ENCODE measurements at places on chromosomes 7 and 10.
A peak's percentile ranks its signal among the peaks of the same experiment; 100 is the strongest.

DNA sequence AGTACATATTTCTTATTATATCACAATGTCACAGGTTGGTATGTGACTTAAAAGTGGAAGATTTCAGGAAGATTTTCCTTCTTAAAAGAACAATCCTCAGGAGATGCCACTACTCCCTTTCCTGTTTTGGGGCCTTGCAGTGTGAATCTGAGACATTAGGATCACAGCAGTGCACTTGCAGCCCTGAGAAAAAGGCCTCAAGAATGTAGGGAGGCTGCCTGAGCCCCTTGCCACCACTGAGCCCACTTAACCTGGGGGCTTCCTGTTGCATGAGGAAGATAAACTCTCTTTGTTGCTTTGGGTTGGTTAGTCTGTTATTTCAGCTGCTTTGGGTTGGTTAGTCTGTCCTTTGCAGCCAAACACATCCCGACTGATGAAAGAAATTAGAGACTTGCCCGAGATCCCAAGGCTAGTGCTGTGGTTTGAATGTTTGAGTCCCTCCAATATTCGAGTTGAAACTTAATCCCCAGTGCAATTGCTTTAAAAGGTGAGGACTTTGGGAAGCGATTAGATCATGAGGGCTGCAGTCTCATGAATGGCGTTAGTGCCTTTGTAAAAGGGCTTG lies 151.3 kb upstream of the SP4 start:
- DNase-seq: no peak

DNA sequence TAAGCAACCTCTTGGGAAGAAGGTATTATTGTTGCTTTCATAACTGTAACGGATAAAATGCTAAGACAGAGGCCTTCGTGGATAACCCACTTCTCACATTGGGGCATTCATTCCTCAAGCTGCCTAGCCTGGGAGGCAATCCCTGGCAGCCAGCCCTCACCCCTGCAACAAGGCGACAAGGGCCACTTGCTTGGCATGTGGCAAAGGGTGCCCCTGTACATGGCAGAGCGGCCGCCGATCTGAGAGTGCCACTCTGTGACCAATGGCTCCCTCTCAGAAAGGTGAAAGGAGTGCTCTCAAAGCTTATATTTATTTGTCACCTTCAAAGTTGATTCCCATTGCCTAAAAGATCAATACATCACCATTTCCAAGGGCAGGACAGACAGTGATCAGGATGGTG lies 31.9 kb downstream of the EBF3 start:
- no peak for DNase-seq

DNA sequence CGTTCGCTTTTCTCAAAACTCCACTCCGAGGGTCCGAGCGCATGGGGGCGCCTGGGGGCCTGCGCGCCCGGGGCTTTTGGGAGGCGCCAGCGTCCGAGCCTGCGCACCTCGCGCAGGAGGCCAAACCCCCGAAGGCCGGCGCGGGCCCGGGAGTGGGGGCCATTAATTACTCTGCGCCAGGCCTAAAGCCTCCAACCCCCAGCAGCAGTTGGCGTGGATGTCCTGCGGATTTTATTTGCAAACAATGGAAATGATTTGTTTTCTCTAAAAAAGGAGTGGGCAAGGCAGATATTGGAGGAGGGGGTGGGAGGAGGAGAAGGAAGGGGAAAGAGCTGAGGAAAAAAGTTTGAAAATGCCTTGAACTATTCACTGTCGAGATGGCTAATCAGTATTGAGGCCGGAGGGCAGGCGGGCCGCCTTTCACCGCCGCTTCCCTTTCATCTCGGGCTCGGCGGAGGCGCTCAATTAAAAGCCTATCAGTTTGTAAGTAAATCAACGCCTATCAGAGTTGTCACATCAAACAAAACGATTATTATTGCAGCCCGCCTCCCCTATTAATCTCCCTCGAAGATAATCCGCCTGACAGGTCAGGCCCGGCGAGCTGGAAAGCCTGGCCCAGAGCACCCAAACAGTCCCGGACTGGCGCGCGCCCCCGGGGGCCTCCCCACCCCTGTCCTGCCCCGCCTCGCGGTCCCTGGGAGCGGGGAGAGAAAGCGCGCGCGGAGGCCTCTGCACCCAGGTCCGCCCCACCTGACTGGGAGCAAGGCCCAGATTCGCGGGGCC lies 3.4 kb upstream of the ZNF503 start:
- DNase-seq: no peak

DNA sequence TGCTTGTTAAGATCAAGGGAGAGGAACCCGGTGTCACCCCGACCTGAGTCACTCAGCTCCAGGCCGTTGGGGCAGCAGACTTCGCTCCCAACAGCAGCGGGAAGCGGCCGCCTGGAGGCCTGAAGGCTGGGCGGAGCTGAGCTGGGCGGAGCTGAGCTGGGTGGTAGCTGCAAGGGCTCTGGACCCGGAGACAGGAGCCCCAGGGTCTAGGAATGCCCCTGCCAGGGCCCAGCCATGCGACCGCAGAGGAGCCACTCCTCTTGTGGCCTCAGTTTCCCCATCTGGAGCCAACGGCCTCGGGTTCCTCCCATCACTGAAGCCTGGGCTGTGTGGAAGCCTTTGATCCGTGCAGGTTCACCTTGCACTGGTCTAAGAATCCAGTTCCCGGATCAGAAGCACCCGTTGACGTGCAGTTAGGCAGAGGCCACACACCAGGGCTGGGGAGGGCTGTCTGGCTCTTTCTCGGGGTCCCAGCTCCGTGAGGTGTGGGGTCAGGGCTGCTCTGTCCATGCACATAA lies 21.9 kb upstream of the DPYSL4 start:
- no peak for DNase-seq

DNA sequence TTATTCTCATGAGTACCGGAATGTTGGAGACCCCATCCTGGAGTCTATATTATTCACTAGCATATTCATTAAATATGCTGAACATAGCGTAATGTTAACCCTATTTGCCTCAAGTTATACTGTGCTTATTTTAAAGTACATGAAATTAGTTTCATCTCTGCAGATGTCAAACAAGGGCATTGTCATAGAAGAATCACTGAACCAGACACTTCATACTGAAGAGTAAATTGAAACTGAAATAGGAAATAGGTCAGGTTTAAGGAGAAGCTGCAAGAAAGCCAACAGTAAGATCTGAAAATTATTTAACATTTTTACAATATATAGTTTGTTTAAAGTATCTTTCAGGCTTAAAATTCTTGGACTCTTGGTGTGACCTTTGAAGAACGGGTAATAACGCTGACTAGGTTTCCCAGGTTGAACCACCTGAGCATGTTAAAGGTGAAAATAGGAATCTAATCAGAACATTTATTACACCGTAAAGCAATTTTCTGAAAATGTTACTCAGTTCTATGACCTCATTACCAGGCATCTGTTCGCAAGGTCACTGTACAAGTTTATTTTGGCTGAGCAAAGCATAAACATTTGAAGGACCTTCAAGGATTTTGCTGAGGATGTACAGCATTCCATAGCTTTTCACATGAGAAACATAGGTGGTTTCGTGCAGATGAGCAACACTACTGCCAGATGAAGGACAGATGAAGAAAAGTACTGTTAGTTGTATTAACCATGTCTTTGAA lies 82.7 kb downstream of the REEP3 start:
- no peak for DNase-seq

DNA sequence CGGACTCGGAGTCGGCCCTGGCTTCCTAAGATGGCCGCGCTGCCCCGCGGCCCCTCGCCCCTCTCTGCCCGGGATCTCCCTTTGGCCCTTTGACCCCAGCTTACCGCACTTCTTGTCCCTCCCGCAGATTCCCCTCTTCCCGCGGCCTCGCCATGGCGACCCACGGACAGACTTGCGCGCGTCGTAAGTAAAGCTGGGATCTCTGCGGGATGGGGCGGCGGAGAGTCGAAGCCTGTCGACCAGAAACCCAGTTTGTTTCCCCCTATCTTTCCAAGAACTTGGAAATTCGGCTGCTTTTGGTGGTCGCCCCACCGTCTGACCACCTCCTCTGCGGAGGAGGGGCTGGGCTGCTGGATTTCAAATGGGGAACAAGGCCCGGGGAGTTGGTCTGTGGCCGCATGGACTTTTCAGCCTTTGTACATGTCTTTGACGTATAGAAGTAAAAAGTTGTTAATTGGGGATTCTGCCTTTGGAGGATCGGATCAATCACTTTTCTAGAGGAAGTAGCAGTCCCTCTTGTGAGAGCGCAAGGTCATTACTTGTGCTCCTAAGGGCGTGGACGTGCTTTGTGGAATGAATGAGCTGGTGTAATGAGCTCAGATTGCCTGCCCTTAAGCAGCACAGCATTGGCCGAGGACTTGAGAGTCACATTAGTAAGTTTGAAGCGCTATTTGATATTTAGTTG lies 553 bp downstream of the VDAC2 start:
- no peak for DNase-seq

DNA sequence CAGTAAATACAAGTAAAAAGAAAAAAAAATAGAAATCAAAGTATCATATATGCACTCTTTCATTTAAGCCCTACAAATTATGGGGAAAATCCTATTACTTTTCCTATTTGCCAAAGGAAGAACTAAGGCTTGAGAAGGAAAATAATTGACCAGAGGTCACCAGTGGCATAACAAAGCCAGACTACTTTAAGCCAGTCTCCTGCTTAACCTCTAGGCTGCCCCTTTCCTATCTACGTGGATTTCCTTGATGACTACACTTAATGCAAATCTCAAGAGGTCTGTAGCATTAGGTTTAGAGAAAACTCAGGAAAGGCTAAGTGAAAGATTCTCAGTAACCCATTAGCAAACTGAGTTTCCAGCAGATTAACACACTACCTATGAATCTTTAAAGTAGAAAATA lies 49.8 kb downstream of the TPK1 start:
- DNase-seq: no peak

- DNase-seq: no peak
These were observed 6.1 kb upstream of the SAR1A start for GRCh38 chr10:70176441-70176840.

- peak; percentile 46 for DNase-seq
These were observed 12.0 kb downstream of the LSM8 start for GRCh38 chr7:118195837-118196474.

- DNase-seq: no peak
These were observed 24.6 kb upstream of the RHBDD2 start for GRCh38 chr7:75854233-75854632.

GRCh38 chr10:46220187-46220586 lies 66.6 kb upstream of the ANTXRL start:
- DNase-seq: no peak

GRCh38 chr10:96370584-96371157 lies 11.9 kb upstream of the OPALIN start:
- DNase-seq: peak; percentile 2

DNA sequence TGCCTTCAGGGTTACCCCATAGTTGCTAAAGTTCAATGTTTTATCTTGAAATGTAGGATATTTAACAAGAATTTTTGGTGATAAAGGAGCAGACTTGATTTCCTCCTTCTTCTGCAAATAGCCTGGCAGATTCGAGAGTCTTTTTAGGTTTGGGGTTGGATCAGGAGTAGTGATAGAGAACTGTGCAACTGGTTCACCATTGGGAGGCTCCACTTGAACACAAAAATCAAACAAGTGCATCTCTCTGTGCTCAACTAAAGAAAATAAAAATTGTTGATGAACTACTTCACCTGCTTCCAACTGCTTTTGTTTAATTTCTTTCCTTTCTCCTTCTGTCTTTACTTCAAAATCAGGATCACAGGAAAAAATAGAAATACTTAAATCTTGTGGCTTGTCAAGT lies 58.5 kb downstream of the MACC1 start:
- no peak for DNase-seq

- no peak for DNase-seq
These were observed 89.6 kb downstream of the FZD1 start for GRCh38 chr7:91353848-91354247.

DNA sequence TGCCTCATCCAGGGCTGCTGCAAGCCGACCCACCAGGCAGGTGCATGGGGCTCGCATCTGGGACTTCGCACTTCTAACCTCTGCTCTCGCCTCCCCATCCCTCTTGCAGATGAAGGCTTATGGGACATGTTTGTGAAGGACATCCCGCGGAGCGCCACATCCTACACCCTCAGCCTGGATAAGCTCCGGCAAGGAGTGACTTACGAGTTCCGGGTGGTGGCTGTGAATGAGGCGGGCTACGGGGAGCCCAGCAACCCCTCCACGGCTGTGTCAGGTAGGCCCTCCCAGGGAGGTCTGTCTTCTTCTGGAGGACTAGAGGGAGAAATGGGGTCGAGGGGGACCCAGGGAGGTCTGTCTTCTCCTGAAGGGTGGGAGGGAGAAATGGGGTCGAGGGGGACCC lies 448.9 kb upstream of the FOXK1 start:
- no peak for DNase-seq
